ENCODE measurements at places on chromosomes 6 and 20.

DNA sequence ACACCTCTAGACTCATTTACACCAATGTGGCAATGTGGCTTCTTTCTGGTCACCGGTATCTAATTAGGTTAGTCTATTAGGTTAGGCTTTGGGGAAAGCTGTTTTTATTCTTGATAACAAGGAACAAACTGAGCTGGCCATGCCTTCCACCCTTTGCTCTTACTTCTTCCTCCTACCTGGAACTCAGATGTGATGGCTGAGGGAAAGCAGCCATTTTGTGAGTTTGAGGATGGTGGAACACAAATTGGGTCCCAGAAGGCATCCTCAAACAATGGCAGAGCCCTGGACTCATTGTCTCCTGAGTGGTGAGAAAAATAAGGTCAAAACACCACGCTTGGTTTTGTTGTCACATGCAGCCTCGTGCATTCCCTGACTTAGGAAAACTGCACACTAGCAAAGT, 7.7 kb downstream of the CDH4 start:
- DNase-seq: no peak

GRCh38 chr20:37526238-37526838, 1.3 kb downstream of the BLCAP start:
- no peak for DNase-seq

DNA sequence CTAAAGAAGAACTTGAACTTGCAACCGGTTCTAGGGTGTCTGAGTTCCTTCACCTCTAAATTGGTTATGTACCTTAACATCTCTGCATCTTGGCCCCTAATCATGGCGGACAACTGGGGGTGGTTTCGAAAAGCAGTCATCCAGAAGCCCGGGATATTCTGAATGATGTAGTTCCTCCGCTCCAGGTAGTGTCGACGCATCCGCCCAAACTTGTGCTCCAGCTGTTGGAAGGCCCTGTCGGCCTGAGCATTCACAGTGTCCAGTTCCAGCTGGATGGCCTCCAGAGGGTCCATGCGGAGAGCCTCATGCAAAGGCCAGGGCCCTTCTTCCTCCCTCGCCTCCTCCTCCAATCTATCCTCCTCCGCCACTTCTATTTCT, 887 bp downstream of the TSPYL1 start:
- no peak for DNase-seq

- no peak for DNase-seq
These were observed 10.9 kb upstream of the B4GALT5 start for GRCh38 chr20:49724408-49725223.

GRCh38 chr6:109480993-109481480, 2.0 kb downstream of the ZBTB24 start:
- no peak for DNase-seq

- no peak for DNase-seq
These were observed 153.7 kb downstream of the FOXC1 start for GRCh38 chr6:1763404-1763803.

- no peak for DNase-seq
These were observed 203.8 kb downstream of the ARID1B start for GRCh38 chr6:156980948-156981347.

DNA sequence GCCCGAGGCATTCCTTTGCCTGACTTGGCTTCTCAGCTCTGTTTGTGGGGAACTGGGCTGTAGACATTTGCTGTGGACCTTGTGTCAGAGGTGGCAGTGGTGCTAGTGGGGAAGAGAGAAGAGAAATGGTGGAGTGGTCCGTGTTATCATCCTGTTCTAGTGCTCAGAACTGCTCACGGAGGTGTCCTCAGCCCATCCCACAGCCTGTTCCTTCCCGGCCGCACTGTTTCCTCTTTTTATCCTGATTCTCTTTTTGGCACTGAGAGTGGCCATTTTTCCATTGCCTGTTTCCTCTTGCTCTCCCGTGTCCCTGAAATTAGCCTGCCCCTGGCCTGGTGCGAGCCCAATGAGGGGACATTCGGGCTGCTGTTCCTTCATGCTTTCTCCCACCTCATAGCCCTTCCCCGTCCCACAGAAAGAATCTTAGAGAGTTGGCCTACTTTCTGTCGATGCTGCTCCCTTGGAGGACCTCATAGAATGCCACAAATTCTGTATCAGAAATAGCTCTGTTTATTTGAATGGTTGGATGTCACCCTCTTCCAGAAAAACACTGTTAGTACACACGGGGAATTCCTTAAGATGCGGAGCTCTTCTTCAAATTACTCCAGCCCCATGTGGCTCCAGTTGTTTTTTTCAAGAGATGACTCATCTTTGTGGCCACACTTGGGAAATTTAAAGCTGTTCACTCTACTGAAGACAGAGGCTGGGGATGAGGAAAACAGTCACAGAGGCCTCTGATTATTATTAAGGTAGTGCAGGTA, 26.1 kb downstream of the FARS2 start:
- no peak for DNase-seq

Measured in activated CD8-positive, alpha-beta memory T cell treated with anti-CD3 and anti-CD28 coated beads for 4 hours (primary cell).